ENCODE measurements at places on chromosomes 4 and X.

- no peak for DNase-seq
These were observed 44.0 kb upstream of the ABCG2 start for GRCh38 chr4:88202443-88202842.

DNA sequence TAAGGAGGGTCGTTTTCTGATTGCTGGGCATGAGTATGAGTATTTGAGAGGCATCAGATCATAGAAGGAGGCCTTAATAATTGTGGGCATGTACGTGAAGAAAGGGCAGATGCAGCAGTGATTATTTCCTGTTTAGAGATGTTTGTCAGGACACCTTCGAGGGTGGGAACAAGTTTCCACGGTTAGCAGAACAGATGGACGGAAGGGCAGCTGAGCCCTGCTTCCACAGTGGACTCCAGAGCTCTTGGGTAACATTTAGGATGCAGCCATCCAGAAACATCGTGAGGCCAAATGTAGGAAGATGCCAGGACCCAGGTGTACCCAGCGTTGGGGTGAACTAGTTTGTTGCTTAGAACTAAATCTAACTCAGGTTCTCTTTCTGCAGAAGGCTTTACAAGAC lies 231.3 kb upstream of the FAT1 start:
- DNase-seq: no peak

- DNase-seq: no peak
These were observed 101.9 kb upstream of the CCSER1 start for GRCh38 chr4:90025248-90025647.

GRCh38 chr4:90318193-90318592 lies 191.0 kb downstream of the CCSER1 start:
- DNase-seq: no peak

DNA sequence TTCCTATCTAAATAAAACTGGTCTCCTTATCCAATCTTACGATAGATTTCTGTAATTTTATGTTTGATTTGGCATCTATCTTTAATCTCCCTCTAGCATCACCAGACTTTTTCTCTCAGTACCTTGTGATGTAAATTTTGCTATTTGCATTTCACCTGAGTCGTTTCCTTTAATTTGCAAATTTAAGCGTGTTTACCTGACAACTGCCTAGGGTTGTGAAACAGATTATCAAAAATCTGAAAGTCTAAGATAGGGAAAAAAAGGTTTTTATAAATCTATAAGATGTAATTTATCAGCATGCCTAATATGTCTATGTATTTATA lies 39.4 kb upstream of the TMPRSS11E start:
- no peak for DNase-seq

DNA sequence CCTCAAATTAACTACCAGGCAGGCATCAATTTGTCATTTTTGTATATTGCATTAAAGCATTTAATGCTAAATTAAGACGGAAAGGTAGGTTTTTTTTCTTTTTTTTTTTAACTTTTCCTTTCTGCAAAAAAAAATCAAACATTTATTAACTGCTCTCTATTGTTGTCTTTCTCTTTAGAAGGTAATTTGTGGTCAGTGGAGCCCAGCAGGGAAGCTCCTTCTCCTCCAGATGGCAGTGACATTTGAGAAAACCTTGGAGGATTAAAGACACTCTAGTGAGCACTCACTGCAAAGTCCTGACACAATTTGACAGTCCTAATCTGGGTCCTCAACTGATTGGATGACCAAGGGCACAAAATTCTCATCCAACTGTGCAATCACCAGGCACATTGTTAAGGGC lies 102.4 kb downstream of the SLIT2 start:
- no peak for DNase-seq

DNA sequence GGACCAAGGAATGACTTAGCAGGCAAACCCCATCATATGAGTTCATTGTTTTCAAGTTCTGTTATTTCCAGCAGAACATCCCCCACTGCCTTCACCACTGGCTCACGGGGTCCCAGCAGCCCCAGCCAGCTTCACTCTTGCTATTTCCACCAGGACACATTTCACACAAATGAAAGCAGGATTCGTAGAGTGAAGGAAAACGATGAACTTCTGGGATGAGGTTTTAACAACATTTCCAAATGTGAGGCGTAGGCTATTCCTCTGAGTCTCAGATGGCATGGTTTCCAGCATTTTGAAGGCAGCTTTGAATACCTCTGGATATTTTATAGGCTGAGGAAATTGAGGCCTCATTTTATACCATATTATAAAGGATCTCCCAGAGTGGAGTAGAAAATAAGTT lies 32.9 kb upstream of the EGFL6 start:
- no peak for DNase-seq

- no peak for DNase-seq
These were observed 412.5 kb upstream of the KLHL4 start for GRCh38 chrX:87105131-87105530.

DNA sequence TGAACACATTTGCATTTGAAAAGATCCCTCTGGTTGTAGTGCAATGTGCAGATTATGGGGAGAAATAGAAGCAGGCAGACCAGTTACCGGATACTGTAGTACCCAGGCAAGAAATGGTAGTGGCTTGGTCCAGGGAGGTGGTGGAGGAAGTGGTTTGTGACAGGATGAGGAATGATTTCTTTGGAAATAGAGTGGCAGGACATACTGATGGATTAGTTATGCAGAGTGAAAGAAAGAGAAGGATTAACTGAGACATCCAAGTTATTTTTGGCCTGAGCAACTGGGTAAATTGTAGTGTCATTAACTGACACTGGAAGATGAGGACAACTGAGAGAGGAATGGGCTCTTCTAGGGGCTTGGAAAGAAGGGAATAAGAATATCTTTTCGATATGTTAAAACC lies 139.7 kb downstream of the CFAP299 start:
- no peak for DNase-seq

DNA sequence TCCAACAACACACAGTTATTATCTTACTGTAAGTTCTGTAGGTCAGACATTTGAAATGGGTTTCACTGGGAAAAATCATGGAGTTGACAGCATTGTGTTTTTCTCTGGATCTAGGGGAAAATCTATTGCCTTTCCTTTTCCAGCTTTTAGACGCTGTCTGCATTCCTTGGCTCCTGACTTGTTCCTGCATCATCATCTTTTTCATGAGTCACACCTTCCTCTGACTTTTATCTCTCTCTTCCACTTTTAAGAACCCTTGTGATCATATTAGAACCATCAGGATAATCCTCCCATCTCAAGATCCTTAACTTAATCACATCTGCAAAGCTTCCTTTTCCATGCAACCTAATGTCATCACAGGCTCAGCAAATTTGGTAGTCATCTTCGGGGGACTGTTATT lies 1454.8 kb downstream of the RPA4 start:
- no peak for DNase-seq

- no peak for DNase-seq
These were observed 271.9 kb upstream of the GATB start for GRCh38 chr4:152032722-152033131.

DNA sequence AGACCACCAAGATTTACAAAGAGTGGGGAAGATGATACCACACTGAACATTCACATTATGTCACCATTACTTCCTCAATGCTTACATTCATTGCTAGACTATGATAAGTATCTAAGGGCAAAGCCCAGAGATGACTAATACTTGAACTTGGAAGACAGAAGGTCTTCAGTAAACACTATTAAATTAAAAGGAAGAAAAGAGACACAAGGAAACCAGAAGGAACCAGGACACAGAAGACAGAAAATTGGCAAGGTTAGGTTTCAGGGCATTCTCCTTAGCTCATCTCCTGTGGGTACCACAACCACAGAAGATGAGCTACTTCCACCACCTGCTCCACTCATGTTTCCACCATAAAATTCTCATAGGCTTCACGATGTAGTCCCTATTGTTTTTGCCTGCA lies 64.9 kb downstream of the NLGN4X start:
- no peak for DNase-seq

- no peak for DNase-seq
These were observed 115.1 kb downstream of the RASGEF1B start for GRCh38 chr4:81356621-81357020.

DNA sequence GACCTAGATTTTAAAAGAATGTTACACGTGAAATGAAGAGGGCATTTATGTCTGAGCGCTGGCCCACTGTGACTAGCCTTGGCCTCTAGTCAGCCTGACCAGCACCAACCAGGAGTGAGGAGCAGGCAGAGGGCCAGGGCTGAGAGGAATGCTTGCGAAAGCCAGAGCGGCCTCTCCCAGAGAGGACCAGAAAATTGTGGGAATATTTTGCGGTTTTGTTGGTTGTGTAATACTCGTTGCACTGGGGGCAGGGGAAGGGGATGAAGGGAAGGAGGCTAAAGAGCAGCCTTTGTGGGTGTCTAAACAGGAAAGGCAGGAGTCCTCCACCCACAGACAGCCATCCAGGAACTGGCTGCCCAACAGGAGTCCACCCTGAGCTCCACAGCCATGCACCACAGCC lies 3.8 kb downstream of the GABRE start:
- DNase-seq: no peak

- no peak for DNase-seq
These were observed 79.1 kb upstream of the LCORL start for GRCh38 chr4:18100657-18101056.

- DNase-seq: no peak
These were observed 31.8 kb upstream of the ZCCHC13 start for GRCh38 chrX:74272230-74272629.

- no peak for DNase-seq
These were observed 592.7 kb downstream of the GRXCR1 start for GRCh38 chr4:43485196-43485595.

DNA sequence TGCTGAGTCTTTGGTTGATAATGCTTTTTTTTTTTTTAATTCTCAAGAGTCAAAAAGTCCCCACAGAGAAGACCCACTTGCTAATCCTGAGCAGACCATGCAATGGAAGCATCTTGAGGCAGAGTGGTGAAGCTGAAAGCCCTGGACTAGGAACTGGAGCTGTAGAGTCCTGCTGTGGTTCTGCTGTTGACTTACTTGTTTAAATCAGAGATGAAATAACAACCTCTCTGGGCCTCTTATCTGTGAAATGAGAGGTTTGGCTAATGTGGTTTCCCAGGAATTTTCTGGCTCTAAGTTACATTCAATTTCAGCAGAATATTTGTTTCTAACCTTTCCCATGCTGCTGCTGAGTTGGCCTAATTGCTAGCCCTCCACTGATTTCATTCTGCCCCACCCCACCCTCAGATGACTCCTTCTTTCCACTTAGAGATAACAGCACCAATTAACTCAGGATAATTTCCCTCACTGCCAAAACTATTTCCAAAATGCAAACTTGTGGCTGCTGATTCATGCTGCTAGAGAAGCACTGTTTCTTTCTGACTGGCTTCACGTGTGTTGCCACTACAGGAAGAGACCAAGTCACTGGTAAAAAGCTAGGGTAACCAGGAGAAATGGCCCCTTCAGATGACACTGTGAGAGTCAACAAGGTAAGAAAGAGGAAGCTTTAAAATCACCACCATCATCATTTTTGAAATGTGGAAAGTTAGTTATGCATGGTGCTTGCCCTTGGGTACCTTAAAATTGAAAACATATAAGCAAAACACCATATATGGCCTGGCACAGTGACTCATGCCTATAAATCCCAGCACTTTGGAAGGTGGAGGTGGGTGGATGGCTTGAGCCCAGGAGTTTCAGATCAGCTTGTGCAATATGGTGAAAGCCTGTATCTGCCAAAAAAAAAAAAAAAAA lies 326.4 kb downstream of the DCHS2 start:
- DNase-seq: peak; percentile 22

DNA sequence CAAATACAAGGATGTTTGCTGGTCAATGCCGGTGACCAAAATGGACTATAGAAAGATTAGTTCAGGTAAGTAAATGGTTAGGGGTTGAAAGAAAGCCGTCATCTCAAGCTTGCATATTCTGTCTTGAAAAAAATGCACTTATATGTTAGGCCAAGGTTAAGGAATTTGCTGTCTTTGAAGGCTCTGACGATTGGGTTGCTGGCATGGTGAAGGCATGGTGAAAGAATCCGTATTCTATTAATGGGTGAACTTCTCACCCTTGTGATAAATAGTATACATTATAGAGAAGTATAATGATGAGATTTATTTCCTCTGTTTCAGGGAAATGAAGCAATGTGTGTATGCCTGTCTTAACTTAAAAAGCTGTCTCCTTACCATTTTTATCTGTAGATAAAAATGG lies 132.6 kb downstream of the ADGRL3 start:
- DNase-seq: no peak

DNA sequence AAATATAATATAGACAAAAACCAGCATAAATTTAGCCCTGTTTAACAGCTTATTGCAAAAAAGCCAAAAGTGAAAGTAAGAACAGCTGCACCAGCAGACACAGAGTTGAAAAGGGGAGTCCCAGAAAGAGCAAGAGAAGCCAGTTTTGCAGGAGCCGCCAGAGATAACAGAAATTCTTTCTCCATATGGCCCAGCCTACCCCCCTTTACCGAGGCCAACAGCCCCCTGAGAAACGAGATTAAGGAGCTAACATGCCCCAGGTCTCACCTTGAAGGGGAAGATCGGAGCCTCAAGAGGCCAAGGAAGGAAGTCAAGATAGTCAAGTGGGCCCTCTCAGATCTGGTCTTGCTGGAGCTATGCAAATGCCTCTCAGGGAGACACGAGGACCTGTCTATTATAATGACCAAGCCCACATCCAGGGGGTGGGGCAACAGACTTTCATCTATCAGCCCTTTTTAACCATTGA lies 4.8 kb downstream of the ACOX3 start:
- DNase-seq: peak; percentile 32

DNA sequence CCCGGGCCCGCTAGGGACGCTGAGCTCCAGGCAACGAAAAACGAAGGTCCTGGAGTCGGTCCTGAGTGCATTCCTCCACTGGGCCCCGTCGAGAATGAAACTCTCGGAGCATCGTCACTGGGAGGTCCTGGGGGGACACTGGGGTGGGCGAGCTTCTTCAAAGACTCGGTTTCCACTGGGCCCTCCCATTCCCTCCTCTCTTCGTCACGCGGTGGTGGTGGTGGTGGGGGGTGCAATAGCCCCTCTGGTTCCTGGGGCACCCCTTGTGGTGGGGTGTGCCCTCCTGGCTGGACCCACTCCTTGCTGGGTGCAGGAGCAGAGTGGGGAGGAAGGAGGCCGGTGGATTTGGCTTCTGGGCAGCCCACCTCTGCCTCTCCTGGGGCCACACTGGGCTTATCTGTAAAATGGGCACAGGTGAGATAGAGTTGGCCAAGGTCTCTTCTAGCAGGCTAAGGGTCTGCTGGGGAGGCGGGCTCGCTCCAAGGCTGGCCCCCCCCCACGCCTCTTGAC lies 12.9 kb downstream of the HMX1 start:
- no peak for DNase-seq

DNA sequence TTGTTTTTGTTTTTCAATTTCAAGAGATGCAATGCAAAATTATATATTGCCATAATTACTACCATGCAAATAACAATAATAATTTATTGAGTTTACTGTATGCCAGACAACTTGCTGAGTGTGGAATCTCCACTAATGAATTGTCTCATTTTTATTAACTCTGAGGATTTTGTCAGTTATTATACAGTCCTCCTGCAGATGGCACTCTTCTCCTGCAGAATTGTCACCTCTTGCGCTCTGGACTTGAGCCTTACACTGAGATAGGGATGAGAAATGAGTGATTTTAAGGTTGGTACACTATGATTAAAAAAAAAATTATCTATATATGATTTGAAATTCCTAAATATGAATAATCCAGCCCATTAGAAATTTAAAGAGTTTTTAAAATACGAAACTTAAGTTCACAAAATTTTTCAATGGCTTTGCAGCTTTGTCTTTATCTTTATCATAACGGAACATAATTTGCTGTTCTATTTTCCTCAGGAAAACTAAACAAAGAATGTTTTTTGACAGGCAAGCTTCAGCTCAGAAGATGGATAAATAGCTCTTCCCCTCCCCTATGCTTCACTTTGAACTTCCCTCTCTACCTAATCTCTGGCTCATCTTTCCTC lies 12.7 kb upstream of the PAQR3 start:
- DNase-seq: no peak
